Aorta (tissue), 5 donors: ENCODE measurements at places on chromosomes 11 and 22. TPM values are rescaled to one million over a fixed set of nuclear protein-coding genes. Genes with fewer than 3 reads are reported as not detected.
A peak's percentile ranks its signal among the peaks of the same experiment; 100 is the strongest.

Gene PANX3
- total RNA-seq = not detected

Gene RBX1
- total RNA-seq = 36.2 TPM

Gene SOX6
- 5.4 TPM for total RNA-seq

Gene COA4
- total RNA-seq = 39.1 TPM

GRCh38 chr11:71248251-71248570 is 4.2 kb downstream of the SHANK2 start:
- no peak for DNase-seq

- peak; percentile 85 for DNase-seq
These were observed 12.8 kb downstream of the PMM1 start for GRCh38 chr22:41576877-41577276.

DNA sequence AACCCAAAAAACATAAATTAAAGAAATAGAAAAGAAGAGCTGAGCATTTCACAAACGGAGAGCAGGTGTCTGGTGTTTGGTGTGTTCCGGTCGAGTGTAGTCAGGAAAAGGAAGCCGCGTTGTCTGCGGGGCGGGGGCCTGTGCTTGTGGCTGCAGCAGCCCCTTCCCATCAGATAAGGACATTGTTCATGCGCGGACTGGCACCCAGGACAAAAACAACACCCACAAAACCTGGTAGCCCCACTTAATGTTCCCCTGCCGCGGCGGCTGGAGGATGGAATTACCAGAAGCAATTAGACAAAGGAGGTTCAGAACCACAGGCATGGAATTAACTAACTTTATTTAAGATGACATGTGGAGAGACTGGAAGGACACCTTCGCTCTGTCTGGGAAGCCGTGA is 29.9 kb downstream of the KRTAP5-5 start:
- peak; percentile 31 for DNase-seq

- DNase-seq = no peak
These were observed 1.1 kb upstream of the FBXO7 start for GRCh38 chr22:32473388-32473952.

DNA sequence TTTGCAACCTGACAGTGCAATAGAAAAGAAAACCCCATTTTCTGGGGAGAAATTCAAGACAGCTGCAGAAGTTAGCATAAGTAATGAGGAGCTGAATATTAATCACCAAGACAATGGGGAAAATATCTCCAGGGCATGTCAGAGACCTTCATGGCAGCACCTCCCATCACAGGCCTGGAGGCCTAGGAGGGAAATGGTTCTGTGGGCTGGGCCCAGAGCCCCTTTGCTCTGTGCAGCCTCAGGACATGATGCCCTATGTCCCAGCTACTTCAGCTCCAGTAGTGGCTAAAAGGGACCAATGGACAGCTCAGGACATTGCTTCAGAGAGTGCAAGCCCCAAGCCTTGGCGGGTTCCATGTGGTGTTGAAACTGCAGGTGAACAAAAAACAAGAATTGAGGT is 14.6 kb upstream of the DKK3 start:
- DNase-seq = no peak

DNA sequence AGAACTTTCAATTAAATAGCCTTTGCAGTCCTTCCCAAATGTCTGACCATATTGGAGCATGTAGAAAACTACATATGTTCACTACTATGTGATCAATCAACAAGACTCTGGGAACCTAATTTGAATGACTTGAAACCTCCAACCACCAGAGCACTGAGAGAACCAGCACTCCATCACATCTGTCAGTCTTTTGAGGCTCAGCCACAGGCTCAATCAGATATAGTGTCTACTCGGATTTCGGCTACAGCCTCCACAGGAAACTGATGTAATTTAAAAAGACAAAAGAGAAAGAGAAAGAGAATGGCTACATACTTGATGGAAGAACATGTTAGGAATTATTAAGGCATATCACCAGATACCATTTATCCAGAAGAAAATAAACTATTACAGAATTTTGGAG is 859.0 kb downstream of the FAM181B start:
- DNase-seq = no peak

DNA sequence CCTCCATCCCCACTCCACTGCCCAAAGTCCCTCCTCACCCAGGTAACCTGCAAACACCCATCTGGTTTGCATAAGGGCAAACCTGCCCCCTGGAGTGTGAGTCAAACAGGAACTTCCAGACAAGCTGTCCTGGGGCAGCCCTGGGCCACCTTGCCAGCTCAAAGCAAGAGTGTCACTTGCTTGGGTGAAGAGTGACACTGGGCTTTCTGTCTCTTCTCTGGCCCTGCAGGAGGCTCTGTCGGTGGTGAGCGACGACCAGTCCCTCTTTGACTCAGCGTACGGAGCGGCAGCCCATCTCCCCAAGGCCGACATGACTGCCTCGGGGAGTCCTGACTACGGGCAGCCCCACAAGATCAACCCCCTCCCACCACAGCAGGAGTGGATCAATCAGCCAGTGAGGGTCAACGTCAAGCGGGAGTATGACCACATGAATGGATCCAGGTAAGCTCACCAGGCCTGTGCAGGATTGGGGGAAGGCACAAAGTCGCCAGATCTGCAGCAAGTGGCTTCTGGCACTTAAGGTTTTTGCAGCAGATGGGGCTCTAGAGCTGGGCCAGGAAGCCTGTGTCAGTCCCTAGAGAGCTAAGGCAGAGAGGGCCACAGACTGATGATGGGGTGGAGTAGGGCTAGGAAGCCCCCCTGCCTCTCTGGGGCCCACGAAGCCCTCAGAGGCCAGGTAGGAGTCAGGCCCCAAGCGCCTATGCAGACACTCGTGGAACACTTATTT is 64.2 kb downstream of the FLI1 start:
- no peak for DNase-seq

DNA sequence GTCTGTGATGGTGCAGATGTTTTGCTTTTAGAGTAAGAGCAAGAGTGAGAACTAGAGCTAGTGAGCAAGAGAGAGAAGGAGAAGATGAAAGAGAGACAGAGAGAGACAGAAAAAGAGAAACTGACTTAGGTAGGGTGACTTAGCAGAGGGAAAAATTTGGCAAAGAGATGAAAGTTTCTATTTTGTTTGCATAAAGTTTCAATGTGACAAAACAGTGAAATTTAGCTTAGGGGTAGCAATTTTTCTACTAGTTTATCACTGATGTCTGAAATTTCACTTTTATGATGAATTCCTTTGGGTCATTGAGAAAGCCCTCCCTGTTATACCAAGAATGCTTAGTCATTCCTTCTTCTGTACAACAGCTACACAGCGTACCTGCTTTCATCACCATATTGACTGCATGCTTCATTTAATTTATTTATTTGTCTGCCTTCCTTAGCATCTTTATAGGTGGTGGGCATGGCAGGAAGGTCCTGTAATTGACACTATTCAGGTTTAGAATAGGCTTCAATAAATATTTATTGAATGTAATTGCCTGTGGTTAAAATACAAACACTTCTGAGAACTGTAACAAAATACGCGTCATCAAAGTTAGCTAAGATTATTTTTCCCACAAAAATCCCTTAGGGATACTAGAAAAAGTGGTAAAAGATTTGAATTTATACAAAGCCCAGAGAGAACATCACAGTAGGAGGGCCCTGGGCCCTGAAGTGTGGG is 19.9 kb upstream of the CTSC start:
- DNase-seq = no peak

DNA sequence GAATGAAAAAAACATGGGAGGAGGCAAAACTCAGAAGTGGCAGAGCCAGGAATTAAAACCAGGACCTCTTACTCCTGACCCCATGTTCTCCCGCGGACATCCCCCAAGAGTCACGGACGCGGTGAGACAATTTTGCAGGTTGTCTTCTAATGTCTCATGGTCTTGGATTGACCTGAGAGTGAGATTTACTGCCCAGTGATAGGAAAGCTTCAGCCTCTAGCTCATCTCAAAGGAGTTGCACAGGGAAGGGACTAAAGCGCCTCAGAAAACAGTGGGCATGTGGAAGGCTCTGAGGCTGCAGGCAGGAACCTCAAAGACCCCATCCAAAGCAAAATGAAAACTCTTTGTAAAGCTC is 197.4 kb downstream of the ADAMTS15 start:
- DNase-seq = no peak

DNA sequence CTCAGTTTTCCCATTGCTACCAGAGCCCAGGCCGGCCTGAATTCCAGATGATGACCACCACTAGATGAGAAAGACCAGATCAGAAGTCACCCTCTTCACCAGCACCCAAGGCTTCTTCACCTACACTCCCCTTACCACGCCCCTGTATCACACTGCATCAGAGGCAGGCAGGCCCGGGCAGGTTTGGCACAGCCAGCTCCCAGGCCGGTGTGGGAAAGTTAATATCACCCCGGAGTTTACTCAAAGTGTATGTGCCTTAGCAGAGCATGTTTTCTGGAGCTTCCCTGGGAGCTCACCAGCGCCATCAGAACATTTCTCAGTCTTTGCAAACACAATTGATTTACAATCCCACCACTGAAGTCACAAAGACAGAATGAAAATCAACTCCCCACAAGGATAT is 47.5 kb upstream of the POU2AF1 start:
- no peak for DNase-seq

DNA sequence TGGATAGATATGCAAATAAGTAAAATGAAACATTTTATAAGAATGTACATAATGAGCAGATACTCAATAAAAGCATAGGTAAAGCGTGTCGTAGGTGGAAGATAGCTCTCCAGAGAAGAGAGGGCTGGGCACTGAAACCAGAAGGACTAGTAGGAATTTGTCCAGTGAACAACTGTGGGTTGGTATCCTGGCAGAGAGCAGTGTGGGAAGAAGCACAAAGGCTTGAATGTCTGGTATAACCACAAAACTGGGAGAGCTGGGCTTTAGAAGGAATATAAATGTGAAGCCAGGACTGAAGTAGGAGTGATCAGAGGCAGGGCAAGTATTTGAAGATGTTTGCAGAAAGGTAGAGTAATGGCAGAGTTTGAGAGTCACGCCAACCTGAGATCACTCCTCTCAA is 33.1 kb upstream of the CARD16 start:
- DNase-seq = no peak

GRCh38 chr11:73012121-73012863 is 129.8 kb downstream of the FCHSD2 start:
- no peak for DNase-seq
